ENCODE measurements at places on chromosomes 13 and 19.

DNA sequence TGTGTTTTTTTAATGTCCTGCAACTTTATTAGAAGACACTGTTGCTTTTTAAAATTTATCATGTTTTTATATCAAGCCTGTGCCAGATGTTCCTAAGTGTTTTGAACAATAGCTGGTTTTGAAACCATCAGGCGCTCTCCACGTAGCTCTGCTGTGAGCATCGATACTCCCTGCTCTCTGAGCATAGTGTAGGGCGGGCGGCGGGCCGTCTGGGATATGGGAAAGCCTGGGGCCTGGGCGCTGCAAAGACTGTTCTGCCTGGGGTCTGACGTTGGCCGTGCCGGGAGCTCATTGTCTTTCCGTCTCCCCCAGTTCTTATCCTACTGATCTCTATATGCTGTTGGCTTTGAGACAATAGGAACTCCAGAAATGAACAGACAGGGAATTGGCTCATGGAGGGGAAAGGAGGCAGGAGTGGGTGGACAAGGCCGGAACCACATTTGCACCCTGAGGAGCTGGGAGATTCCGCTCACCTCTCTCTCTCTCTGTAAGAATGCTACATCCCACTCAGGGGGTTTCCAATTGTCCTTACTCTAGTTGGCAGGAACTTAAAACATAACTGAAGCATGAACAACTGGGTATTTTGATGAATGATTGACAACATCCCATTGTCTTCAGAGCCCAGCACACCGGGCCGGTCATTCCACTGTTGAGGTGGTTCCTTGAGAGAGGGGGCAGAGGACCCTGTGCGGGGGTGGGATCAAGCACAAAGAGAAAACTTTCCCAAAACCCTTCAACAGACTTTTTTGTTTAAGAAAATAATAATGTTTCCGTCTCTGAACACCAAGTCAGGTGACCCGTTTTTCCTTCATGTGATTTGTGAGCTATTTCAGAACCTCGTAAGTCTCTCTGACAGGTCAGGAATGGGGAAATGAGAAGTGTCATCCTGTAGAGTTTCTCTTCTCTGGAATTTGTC is 64.7 kb downstream of the COL4A2 start:
- H3K4me1 ChIP-seq, result no peaks in the 10 kb centered on the region
- H3K27ac ChIP-seq, result no peak overlapping the region
- DNase-seq, result peak; percentile 65
- no peaks in the 10 kb centered on the region for H3K27me3 ChIP-seq

DNA sequence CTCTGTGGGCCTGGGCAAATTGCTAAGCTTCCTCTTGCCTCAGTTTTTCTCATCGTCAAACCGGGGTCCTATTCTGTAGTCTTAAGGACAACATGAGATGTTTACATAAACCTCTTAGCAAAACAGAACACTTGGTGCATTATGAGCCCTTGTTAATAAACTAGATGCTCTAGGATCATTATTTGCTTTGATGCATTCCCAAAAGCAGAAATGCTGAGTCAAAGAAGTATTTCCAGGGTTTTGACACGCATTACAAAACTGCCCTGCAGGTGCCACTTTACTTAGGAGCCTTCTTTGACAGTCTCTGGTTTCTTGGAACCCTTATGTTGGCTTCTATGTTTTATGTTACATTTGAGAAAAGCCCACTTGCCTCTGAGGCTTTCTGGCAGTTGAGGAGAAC is 12.1 kb downstream of the AKAP11 start:
- H3K27me3 ChIP-seq, result no peaks in the 10 kb centered on the region
- no peak for DNase-seq
- no peak overlapping the region for H3K27ac ChIP-seq
- no peaks in the 10 kb centered on the region for H3K36me3 ChIP-seq
- H3K4me1 ChIP-seq, result no peaks in the 10 kb centered on the region

GRCh38 chr19:16436780-16437332 is 34.9 kb downstream of the EPS15L1 start:
- H3K4me1 ChIP-seq, result peaks cover 8% of the 10 kb centered on the region
- H3K4me3 ChIP-seq, result no peak overlapping the region
- H3K27me3 ChIP-seq, result no peaks in the 10 kb centered on the region
- H3K27ac ChIP-seq, result no peak overlapping the region
- DNase-seq, result peak; percentile 11

DNA sequence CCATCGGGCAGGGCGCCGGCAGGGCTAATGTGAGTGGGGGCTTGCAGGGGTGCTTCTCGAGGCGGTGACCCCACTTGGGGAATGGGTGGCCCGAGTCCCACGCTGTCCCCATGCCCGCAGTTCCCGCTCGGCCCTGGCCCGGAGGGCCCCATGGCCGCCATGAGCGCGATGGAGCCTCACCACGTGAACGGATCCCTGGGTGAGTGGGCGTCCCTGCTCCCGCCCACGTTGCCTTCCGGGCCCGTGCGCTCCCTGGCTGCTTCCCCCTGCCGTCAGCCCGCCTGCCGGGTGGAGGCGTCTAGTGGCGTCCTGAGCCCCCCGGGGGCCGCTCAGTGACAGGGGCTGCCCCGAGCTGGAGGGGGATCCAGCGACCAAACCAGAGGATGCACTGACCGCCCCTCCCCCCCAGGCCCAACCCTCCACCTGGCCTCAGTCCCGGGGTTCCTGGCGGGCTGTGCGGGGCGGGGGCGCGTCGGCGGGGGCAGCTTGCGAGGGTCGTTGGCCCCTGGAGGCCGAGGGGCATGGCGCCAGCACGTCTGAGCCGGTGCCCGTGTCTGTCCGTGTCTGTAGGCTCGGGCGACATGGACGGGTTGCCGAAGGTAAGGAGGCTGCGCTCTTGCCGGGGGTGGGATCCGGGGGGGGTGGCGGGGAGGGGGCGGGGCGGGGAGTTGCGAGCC is 4.8 kb downstream of the ISYNA1 start:
- H3K36me3 ChIP-seq, result peaks cover 20% of the 10 kb centered on the region
- peaks cover 18% of the 10 kb centered on the region for H3K4me1 ChIP-seq
- H3K27me3 ChIP-seq, result no peaks in the 10 kb centered on the region
- H3K27ac ChIP-seq, result no peak overlapping the region
- no peak for DNase-seq
- H3K4me3 ChIP-seq, result no peak overlapping the region

- no peak overlapping the region for H3K4me3 ChIP-seq
- H3K27ac ChIP-seq, result no peak overlapping the region
- peaks cover 19% of the 10 kb centered on the region for H3K36me3 ChIP-seq
- peaks cover 14% of the 10 kb centered on the region for H3K4me1 ChIP-seq
- peak; percentile 43 for DNase-seq
Measured at GRCh38 chr19:18453269-18454024, 15.5 kb upstream of the ISYNA1 start.

DNA sequence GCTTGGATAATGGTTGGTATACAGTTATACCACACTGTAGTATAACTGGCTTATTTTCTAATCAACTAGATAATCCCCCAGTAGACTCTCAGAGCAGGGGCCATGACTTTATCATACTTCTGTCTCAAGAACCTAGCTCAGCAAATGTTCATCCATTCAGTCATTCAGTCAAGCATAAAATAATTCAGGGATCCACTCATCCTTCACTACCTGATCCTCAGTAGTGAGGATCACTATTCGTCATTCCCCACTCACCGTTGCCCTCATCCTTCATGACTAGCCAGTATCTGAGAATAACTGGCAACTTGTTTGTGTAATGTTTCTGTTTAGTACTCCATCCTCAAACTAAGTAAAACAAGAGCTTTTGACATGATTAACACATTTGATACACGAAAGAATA is 77.6 kb downstream of the TSC22D1 start:
- H3K36me3 ChIP-seq, result no peaks in the 10 kb centered on the region
- H3K4me1 ChIP-seq, result no peaks in the 10 kb centered on the region
- no peak for DNase-seq

GRCh38 chr13:87769445-87769844 is 98.3 kb downstream of the SLITRK5 start:
- no peaks in the 10 kb centered on the region for H3K27me3 ChIP-seq
- no peaks in the 10 kb centered on the region for H3K36me3 ChIP-seq
- no peak overlapping the region for H3K27ac ChIP-seq

- no peak overlapping the region for H3K27ac ChIP-seq
- H3K4me1 ChIP-seq, result peaks cover 8% of the 10 kb centered on the region
- no peak for DNase-seq
- H3K27me3 ChIP-seq, result no peaks in the 10 kb centered on the region
- no peak overlapping the region for H3K4me3 ChIP-seq
Measured at GRCh38 chr19:48571378-48572162, 19.6 kb downstream of the SULT2B1 start.

DNA sequence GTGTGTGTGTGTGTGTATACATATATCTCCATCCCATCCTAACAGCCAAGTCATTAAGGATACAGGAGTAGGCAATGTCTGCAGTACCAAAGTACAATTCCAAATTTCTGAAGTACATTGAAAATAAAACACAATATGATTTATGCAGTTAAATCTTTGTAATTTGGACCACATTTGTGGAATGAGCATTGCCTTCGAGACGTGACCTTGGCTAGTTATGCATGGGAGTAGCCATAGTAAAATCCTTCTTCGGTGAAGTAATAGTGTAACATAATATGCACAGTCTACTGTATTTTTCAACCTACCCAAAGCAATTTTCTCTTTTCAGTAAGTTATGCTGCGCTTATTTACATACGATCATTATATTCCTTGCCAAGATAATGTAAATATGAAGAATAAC is 665.7 kb upstream of the GPC6 start:
- DNase-seq, result no peak
- no peak overlapping the region for H3K4me3 ChIP-seq
- H3K27me3 ChIP-seq, result no peaks in the 10 kb centered on the region
- H3K27ac ChIP-seq, result no peak overlapping the region
- no peaks in the 10 kb centered on the region for H3K4me1 ChIP-seq

DNA sequence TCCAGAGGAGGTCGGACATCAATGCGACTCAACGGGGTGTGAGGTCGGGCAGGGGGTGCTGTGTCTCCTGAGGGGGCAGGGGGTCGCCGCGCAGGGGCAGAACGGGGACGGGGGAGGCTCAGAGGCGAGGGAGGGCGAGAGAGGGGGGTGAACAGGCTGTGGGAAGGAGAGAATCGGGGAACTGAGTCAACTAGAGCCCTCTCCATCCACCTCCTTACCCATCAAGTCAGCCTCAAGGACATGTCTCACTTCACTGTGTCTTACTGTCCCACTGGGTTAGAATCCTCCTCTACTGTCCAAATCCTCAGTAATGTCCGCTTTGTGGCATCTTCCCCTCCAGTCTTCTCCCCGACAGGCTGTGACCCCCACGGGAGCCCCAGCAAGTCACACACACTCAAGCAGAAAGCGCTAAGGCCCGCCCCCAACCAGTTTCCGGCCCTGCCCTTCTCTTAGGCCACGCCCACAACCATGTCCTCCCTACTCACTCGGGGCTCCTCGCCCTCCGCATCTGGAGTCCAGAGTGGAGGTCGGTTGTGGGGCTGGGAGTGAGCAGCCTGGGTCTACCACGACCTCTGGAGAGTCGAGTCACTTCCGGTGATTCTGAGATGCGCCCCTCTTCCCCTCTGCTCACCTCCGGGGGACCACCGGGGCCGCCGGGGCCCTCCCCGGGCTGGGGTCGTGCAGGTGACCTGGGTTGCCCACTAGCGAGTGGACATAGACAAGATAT is 9.3 kb downstream of the PLEKHA4 start:
- H3K27ac ChIP-seq, result no peak overlapping the region
- DNase-seq, result no peak
- no peaks in the 10 kb centered on the region for H3K4me1 ChIP-seq
- H3K4me3 ChIP-seq, result no peak overlapping the region

GRCh38 chr19:54253331-54254194 is 3.5 kb downstream of the LILRB5 start:
- no peak overlapping the region for H3K4me3 ChIP-seq
- no peaks in the 10 kb centered on the region for H3K27me3 ChIP-seq
- H3K36me3 ChIP-seq, result no peaks in the 10 kb centered on the region
- no peaks in the 10 kb centered on the region for H3K4me1 ChIP-seq
- no peak overlapping the region for H3K27ac ChIP-seq

DNA sequence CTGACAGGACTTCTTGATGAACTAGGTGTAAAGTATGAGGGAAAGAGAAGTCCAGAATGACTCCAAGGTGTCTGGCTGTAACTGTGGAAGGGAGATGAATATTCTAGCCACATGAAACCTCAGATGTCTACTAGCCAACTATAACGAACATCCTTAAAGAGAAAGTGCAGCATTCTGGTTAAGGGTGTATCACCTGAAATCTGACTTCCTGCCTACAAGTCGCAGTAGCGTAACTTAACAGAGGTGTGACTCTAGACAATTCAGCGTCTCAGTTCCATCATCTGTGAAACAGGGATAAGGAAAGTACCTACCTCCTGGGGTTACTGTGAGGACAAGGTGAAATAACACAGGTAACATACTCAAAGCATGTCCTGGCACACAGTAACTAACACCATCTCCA is 145.7 kb upstream of the FBXL3 start:
- DNase-seq, result no peak
- H3K27me3 ChIP-seq, result no peaks in the 10 kb centered on the region
- no peak overlapping the region for H3K27ac ChIP-seq
- H3K4me1 ChIP-seq, result no peaks in the 10 kb centered on the region
- H3K36me3 ChIP-seq, result peaks cover 5% of the 10 kb centered on the region

DNA sequence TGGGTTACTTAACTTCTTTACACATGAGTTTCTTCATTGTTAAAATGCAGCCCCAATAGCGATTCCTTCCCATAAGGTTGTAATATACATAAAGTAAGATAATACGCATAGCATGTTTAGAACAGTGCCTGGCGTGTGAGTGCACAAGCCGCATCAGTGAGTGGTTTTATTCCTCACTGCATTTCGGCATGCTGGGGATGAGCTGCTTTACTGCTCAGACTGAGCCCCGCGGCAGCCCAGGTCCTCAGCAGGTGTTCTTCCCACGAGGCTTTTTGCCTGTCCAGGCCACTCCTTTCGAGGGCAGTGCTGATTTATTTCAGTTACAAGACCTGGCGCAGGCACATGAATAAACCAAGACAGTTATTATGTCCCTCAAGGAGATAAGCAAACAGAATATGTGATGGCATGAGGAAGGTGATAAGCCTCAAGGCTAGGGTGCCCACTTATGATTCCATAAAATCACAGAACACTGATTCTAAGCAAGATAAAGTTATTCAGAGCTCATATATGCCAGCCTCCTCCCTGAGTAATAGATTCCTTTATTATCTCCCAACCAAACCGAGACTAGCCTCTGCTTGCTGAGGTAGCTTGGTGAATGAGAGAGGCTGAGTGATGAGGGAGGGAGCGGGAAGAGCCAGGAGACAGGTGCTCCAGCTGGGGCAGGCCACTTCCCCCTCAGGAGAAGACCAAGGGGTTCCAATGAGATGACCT is 505.5 kb downstream of the DIAPH3 start:
- no peak overlapping the region for H3K4me3 ChIP-seq
- DNase-seq, result no peak
- no peak overlapping the region for H3K27ac ChIP-seq
- H3K36me3 ChIP-seq, result no peaks in the 10 kb centered on the region
- H3K27me3 ChIP-seq, result no peaks in the 10 kb centered on the region

DNA sequence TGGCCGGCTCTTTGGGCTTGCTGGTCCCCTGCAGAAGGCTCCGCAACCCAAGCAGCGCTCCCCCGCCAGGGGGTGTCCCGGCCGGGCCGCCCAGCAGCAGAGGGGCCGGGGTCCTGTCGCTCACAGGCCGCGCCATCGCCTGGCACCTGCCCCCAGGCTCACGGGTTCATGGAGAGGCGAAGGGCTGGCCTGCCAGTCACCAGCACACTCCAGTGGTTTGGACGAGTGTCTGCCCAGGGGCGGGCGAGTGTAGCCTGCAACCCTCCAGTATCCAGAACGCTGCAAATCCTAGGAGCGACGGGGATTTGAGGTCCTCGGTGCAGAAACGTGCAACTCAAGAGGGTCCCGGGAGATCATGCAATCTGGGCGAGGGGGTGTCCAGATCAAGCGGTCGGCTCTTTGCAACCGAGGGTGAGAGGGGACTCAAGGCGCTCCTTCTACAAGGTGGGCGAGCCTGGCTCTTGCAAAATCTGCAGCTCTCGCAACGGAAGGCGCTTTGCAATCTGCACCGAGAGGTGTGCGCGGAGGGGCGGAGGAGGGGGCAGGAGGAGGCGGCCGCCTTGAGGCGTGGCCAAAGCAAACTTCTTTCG is at the start of gene DBP:
Gene DBP (minus strand): TSS at position 521 of the 590 bp plus-strand sequence. CDS start 385 bp downstream, at position 136.
- no peaks in the 10 kb centered on the region for H3K36me3 ChIP-seq
- no peaks in the 10 kb centered on the region for H3K27me3 ChIP-seq
- DNase-seq, result no peak
